ENCODE measurements at places on chromosomes 7 and 10.

DNA sequence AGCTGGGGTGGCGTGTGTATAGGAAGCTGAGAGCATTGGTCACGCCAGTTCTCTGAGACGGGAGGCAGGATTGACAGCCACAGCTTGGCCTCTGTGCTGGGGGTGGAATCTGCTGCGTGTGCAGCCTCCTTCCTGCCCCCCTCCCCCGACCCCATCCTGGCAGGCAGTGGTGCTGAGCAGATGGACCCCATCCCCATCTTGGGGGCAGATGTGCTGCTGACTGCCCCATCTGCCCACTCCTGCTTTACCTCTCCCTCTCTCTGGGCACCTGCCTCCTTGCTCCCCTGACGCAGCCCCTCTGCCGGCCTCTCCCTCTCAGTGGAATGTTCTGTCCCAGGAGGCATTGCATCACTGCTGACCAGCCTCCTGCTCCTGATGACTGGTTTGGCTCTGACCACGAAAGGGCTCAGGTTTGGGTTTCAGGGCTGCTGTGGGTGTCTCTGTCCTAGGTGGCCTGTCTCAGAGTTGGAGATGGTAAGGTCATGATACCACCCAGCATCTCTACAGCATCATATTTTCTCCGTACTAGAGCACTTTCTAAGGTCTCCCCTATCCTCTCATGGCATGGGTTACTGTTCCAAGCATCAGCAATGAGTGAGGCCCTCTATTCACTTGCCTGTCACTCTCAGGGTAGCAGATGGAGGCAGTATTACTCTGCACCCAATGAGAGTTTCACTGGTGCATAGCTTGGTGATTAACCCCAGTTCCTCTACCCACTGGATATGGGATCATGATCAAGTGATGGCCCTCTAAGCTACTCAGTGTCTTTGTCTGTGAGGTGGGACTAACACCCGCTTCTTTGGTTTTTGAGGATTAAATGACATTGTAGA is 81.9 kb downstream of the RBM20 start:
- no peaks in the 10 kb centered on the region for H3K4me1 ChIP-seq
- H3K27me3 ChIP-seq, result no peaks in the 10 kb centered on the region
- no peak overlapping the region for H3K4me3 ChIP-seq
- no peaks in the 10 kb centered on the region for H3K36me3 ChIP-seq
- DNase-seq, result no peak

DNA sequence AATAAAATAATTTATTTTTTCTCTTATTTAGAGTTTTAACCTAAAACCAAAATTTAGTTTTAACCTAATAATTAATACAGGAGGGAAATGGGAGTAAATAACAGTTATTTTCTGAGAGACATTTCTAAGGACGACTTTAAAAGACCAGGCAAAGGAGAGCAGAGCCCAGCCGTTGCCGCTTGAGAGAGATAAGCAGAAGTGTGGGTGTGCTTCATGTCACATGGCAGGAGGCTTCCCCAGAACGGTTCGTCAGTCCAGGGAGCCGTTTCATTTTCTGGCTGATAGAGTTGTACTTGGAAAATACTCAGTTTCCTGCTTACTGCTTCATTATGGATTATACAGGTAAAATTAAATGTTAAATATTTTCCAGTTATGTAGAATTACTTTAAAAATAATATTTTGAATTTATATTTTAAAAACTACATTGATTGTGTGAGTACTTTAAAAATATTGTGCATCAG is 61.4 kb downstream of the ST7 start:
- H3K27me3 ChIP-seq, result no peaks in the 10 kb centered on the region
- DNase-seq, result peak; percentile 62
- H3K27ac ChIP-seq, result peak overlapping the region; percentile 9
- no peaks in the 10 kb centered on the region for H3K36me3 ChIP-seq
- H3K4me1 ChIP-seq, result peaks cover 29% of the 10 kb centered on the region

DNA sequence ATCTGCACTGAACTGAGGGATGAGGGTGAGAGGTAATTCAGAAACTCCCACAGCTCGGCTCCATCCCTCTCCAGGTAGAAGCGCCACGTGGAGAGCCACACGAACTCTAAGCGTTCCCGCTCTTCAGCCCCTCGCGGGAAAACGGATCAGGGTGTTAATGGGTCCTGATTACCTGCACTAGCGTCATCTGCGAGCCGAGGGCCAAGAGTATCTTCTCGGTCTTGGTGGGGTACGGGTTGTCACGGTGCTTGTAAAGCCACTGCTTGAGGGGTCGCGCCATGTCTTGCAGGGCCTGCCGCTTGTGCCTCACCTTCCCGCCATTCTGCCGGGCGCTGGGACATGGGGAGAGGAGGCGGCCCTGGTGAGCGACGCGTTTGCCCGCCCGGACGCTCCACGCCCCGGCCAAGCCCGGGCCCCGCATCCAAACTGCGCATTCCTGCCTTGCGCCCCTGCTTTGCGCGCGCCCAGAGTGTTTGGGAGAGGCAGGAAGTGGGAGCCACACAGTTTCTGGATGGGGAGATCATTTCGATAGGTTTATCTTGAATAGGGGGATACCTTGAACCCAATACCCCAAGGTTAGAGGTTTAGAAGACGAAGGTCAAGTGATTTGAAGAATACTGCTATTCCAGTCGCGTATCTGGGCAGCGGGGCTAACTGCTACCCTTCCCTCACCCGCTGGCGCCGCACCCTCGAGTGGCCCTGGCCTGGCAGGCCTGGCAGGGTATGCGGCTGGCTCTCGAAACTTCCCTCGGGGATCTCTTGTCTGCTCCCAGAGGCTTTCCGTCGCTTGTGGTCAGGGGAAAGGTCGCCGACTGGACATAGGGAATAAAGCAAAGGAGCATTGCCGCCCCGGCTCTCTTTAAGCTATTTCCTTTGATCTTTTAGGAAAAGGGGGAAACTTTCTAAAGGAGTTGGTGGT is 4.2 kb downstream of the MKX start:
- H3K27ac ChIP-seq, result no peak overlapping the region

DNA sequence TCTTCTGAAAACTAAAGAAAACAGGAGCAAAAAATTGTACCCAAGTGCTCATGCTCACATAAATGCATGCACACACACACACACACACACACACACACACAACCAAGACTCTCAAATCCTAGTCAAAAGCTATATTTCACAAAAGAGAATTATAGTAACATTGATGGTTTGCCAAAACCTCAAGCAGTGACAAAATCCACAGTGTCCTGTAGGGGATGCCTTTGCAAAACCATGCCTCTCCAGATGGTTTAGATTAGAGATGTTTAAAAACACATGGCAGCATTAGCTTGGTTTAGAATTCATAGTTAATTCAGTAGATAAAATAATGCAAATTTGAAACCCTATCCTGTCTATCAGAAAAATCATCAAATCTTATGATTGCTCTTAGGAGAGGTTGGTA is 232.2 kb downstream of the DYNC1I1 start:
- peaks cover 16% of the 10 kb centered on the region for H3K4me1 ChIP-seq
- no peak overlapping the region for H3K4me3 ChIP-seq
- no peaks in the 10 kb centered on the region for H3K27me3 ChIP-seq
- peak; percentile 86 for DNase-seq
- no peak overlapping the region for H3K27ac ChIP-seq

- H3K27ac ChIP-seq, result no peak overlapping the region
- DNase-seq, result no peak
- H3K4me3 ChIP-seq, result no peak overlapping the region
- H3K36me3 ChIP-seq, result no peaks in the 10 kb centered on the region
- no peaks in the 10 kb centered on the region for H3K4me1 ChIP-seq
These were observed 94.0 kb downstream of the SORBS1 start for GRCh38 chr10:95467162-95467599.

DNA sequence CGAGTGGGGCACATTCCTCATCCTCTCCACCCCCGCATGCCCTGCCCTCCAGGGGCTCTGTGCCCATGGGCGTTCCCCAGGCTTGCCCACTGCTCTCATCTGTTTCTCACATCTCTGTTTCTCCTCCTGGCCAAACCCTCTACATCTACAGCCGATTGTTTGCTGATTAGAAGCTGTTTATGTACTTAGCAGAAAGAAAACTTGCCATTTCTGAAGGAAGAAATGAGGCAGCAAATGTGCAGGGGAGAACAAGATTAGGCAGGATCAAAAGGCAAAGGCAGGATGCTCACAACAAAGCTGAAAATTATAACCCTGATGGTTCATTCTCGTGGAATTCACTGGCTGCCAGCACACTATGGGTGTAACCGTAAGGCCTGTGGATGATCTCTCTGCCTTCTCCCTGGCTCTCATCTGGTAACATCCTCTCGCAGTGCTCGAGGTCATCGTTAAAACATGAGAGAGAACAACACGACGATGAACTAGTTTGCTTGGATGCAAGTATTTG is 111.6 kb upstream of the KLF14 start:
- H3K4me1 ChIP-seq, result no peaks in the 10 kb centered on the region
- H3K4me3 ChIP-seq, result no peak overlapping the region
- H3K27ac ChIP-seq, result no peak overlapping the region
- no peak for DNase-seq
- H3K36me3 ChIP-seq, result no peaks in the 10 kb centered on the region

GRCh38 chr7:132381742-132382472 is 194.4 kb downstream of the PLXNA4 start:
- peaks cover 42% of the 10 kb centered on the region for H3K27me3 ChIP-seq
- no peak for DNase-seq
- H3K4me1 ChIP-seq, result no peaks in the 10 kb centered on the region
- H3K36me3 ChIP-seq, result no peaks in the 10 kb centered on the region

DNA sequence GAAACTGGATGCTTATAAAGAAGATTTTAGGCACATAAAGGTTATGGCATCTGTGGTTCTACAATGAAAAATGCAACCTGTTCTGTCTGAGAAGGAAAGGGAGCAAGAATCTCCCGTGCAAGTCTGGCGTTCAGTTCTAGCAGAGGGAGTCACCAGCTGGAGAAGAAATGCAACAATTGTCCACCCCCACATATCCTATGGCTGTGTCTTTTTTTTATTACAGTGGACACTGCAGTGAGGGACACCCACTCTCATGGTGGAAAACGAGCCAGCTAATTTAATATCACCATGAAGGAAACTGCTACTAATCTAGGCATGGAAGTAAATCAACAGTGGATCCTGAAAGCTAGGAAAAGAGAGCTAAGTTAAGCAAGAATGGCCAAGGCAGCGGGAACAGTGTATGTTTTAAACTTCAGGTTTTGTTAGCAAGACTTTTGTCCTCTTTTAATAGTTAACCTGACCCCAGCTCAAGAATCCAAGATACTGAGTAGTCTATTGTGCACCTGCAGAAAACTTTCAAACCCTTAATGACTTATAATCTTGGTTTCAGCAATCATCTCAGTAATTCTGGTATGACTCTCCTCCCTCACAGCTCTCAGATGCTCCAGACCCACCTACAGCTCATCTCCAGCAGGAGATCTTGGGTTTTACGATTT is 149.3 kb downstream of the FGFR2 start:
- H3K27ac ChIP-seq, result no peak overlapping the region
- no peaks in the 10 kb centered on the region for H3K36me3 ChIP-seq
- no peak overlapping the region for H3K4me3 ChIP-seq
- no peak for DNase-seq
- H3K4me1 ChIP-seq, result no peaks in the 10 kb centered on the region
- peaks cover 9% of the 10 kb centered on the region for H3K27me3 ChIP-seq

DNA sequence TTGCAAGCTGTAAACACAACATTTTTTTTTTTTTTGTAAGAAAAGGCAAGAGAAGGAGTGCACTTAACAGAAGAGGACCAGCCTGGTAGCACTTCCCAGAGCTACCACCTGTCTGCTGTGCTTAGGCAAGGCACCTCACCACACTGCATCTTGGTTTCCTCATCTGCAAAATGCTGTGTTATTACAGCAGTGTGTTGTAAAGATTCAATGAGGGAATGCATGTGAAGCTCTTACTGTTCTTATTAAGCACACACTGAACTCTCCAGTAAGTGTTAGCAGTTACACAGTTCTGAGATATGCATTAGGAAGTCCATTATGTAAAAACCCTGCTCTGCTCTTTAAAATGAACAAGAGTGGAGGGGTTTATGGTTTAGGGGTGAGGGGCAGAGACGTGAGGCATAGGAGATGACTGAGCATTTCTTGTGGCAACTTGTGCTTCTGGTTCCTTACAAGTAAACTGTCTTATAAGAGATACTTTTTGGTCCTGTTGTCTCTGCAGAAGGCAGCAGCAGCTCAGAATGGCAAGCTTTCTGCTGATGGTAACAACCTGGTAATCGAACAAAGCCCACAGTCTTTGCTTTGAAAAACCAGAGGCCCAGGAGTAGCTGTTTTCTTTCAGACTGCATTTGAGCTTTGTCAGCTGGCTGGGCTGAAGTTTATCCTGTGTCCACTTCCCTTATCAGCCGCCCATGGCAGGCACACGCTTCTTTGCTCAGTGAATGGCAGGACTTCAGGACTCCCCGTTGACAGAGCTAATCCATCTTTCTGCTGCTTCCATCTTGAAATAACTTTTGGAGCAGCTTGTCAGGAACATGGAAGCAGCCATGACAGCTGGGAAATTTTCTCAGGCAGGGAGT is 98.8 kb upstream of the BMPER start:
- no peaks in the 10 kb centered on the region for H3K27me3 ChIP-seq
- peaks cover 4% of the 10 kb centered on the region for H3K4me1 ChIP-seq
- no peak overlapping the region for H3K4me3 ChIP-seq
- H3K27ac ChIP-seq, result no peak overlapping the region
- H3K36me3 ChIP-seq, result no peaks in the 10 kb centered on the region

GRCh38 chr7:93198472-93198871 is 27.8 kb downstream of the HEPACAM2 start:
- no peaks in the 10 kb centered on the region for H3K36me3 ChIP-seq
- no peaks in the 10 kb centered on the region for H3K4me1 ChIP-seq
- DNase-seq, result no peak
- peaks cover 58% of the 10 kb centered on the region for H3K27me3 ChIP-seq

- no peak for DNase-seq
- H3K4me3 ChIP-seq, result no peak overlapping the region
- H3K27me3 ChIP-seq, result no peaks in the 10 kb centered on the region
- no peaks in the 10 kb centered on the region for H3K36me3 ChIP-seq
- H3K4me1 ChIP-seq, result no peaks in the 10 kb centered on the region
These were observed 46.2 kb downstream of the SMNDC1 start for GRCh38 chr10:110258542-110258941.

DNA sequence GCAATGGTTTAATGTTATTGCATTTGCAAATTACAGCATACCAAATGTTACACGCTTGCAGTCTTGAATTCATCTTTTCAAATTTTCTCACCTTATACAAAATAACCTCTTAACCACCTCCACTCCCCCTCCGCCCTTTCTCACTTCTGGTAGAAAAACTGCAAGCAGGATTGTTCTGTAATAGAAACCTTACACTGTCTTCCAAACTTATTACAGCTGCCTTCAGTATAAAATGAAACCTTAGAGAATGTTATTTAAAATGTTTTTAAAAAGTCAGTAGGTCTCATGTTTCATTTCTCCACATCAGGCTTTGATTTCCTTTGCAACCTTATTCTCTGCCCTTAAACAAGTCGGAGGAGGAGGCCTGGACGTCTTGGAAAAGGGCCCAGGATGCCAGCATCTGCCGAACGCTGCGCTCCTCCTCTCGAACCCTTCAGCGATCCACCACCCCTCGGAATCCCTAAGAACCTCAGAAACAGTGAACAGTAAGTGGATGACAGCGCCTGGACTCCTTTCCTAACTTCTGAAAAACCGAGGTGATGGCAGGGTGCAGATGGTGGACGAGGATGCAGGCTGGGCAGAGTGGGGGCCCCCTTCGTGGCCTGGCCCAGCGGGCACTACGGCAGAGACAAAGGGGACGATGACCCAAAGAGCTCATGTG is 74.0 kb downstream of the FGFR2 start:
- no peaks in the 10 kb centered on the region for H3K36me3 ChIP-seq
- no peak overlapping the region for H3K4me3 ChIP-seq
- no peak overlapping the region for H3K27ac ChIP-seq
- H3K4me1 ChIP-seq, result no peaks in the 10 kb centered on the region

GRCh38 chr7:87435546-87435945 is 39.9 kb downstream of the ABCB4 start:
- H3K27me3 ChIP-seq, result no peaks in the 10 kb centered on the region
- no peak overlapping the region for H3K4me3 ChIP-seq
- H3K36me3 ChIP-seq, result no peaks in the 10 kb centered on the region

Data from A673 (cell line).